ENCODE measurements at places on chromosomes 7 and 10.
A peak's percentile ranks its signal among the peaks of the same experiment; 100 is the strongest.

DNA sequence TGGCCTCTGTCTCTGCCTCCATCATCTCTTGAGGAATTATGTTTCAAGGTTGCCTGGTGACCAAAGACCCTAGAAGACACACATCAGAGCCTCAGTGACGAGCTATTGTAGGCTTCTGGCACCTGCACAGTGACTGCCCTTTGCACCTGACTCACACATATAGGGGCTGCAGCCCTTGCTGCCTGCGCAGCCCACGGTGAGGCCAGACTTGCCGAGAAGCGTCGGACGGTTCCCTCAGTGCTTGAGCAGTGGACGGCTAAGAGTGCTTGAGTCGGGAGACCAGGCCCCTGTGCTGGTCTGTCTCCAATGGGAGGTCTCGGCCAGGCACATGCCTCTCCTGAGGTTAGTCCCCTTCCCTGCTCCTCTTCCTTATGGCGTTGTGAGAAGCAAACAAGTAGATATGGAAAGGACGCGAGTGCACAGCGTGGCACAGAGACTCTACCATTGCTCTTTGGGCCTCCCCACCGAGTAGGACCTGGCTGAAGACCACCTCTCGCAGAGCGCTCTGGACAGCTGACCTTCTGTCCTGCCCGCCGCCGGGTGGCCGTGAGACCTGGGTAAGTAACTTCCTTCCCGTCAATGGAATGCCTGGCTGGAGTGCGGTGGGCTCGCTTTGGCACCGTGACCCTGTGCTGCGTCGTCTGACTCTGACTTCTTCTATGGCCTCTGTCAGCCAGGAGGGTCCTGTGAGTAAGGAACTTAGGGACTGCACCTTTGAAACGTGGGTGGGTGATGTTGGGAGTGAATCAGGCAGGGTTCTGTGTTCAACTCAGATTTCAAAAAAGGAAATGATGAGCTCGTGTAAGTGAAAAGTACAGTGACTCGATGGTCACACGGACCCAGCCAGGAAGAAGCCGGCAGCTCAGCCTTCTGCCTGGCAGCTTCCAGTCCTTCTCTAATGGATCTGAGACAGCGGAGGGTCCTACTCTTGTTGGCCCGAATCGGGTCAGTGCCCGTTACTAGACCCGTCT is 33.7 kb downstream of the ZNF775 start:
- no peak for DNase-seq

- no peak for DNase-seq
Measured at GRCh38 chr7:24049296-24049695, 234.7 kb upstream of the NPY start.

DNA sequence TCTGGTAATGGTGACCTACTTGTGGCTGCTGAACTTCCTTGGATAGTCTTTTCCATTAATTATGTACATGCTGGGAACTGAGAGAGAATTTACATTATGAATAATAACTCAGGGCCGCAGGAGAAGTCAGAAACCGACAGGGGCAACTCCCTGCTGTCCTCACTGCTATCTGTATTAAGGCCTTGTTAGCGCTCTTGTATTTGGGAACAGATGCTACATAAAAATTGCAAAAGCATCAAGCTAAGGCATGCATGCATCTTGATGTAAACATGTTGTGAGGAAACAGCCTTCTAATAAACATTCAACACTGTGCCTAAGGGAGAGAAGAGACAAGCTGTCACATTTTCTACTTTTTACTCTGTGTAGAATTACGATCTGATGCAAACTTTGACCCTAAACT is 158.4 kb downstream of the PARD3 start:
- DNase-seq: peak; percentile 81

GRCh38 chr7:73970801-73971229 is 57.2 kb upstream of the ELN start:
- DNase-seq: no peak

DNA sequence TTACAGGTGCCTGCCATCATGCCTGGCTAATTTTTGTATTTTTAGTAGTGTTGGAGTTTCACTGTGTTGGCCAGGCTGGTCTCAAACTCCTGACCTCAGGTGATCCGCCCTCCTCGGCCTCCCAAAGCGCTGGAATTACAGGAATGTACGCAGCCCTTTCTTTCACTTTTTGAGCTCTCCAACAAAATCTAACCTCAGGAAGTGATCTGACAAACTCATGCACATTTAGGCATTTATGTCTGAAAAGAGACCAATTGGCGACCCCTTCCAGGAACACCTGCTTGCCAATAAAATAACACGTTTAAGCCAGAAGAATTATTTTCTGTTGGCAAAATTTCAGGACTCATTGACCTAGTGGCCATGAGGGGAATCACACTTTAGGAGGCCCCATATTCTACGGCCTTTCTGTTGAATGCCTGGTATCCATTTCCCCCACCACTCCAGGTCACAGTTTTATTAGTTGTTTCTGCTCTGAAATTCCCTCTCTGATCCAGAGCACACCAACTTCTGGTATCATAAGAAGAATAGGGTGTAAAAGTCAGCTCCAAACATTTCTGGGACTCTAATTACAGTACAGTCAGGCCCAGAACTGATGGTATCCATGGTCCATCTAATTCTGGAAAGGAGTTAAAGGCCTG is 65.8 kb upstream of the FRMD4A start:
- no peak for DNase-seq

DNA sequence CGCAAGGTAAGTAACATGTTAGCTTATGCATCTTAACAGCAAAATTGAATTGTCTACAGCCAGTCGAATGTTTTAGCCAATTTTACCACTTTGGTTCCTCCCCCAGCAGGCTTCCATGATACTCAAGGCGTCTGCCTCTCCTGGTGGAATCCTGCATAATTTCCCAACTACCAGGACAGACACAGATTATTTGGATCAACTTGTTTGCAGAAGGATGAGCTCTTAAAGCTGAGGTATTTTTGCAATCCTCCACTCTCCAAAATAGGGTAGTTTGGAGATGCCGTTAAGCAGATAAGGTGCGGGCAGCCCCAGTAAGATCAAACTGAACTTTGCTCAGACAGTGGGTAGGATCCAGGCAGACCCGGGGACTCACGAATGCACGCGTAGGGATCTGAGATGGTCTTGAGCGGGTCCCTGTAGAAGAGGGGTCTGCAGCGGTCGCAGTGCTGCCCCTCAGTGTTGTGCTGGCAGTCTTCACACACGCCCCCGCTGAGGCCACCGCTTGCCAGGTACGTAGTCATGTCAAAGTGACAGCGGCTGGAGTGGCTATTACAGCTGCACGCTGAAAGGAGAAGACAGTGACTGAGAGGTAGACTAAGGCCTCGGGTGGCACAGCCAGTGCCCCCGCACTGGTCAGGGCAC is 27.4 kb downstream of the LAMB4 start:
- DNase-seq: no peak

DNA sequence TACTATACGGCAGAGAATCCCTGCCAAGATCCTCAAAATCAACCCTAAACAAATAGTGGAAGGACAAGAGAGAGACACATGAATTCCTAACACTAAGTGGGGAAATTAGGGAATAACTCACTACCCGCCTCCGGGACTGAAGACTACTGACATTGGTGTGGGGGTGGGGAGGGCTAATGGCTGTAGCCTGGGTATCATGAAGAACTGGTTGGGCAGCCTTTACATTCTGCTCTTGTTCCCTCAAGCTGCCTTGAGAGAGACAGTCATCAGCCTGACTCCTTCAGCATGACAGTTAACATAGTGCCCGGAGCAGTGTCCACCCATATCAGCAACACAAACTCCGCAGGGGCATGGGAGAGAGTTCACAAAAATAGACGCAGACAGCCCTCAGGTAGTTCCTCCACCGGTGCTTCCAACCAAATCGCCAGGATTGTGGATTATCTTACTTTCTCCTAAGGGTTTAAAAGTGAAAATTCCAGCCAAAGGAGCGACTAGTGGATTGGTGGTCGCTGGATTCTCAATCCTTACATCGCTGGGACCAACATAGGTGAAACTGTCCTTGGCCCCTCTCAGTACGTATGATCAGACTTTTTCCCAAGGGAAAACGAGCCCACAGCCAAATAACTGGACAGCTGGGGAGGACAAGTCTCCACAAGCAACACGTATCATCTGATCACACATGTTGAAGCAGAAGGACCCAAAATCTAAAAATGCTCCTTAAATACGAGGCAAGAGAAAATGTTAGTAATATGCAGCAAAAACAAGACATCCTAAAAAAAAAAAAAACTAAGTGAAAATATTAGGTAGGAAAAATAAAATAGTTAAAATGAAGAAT is 22.6 kb downstream of the TMEM254 start:
- no peak for DNase-seq

DNA sequence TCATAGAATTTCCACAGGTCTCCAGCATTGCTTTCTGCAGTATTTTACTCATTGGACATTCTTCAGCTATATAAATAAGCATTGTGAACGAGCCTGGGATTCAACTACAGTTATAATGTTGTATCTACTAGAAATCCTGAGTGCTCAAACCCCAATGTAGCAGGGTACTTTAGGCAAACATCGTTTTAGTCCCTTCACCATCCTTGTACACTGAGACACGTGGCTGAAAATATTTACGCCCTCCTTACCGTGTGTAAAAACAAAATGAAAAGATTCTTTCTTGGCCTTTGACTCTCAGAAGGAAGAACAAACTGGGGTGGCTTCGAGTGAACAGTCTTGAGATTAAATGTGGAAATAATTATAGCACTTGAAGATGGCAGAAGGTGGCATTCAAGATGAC is 25.2 kb downstream of the CDK6 start:
- no peak for DNase-seq
